ENCODE measurements at places on chromosomes 13 and 19.

DNA sequence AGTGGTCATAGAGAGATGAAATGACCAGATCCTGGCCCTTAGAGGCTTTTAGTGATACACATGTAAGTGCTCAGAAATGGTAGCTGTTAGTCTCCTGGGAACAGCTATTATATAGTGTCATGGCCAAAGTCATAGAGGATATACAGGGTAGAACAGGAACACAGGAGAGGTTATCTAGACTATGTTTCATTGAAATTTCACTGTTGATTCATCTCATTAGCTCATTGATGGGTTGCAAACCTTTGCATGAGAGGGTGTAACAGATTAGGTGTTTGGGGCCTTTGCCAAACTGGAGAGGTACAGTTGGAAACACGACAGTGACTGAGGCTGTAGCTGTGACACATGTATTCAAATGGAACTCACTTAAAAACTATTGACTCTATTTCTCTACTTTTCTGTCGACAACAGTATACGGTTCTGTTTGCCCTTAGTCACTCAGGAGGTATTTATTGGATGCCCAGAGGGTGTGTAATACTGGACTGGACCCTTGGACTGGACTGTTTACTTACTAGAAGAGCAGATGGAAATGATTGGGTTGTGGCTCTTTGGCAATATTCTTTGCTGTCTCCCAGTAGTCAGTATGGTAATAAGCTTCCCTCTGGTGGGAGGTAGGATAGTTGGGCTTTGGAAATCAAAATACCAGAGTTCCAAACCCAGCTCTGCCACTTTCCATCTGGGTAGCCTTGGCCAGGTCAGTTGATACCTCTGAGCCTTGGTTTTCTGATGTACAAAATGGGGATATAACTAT lies 29.8 kb downstream of the ARHGAP35 start:
- peak; percentile 92 for DNase-seq

- no peak for DNase-seq
Measured at GRCh38 chr13:34931572-34931971, 10.5 kb upstream of the NBEA start.

DNA sequence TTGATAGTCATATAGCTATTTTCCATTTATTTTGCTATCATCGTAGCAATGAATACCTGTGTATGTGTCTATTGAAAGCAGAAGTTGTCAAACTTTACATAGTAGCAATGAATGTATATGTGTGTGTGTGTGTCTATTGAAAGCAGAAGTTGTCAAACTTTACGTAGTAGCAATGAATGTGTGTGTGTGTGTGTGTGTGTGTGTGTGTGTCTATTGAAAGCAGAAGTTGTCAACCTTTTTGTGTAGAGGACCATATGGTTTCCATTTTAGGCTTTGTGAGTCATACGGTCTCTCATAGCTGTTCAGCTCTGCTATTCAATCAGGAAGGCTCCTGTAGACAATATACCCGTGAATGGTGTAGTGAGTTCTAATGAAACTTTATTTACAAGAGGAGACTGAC lies 20.8 kb downstream of the NLRP4 start:
- DNase-seq, result no peak

- DNase-seq, result peak; percentile 85
Measured at GRCh38 chr19:38387550-38388348, at the start of gene GGN. GGN (minus strand) TSS chr19:38388034; CDS start chr19:38387261, 773 bp downstream.

DNA sequence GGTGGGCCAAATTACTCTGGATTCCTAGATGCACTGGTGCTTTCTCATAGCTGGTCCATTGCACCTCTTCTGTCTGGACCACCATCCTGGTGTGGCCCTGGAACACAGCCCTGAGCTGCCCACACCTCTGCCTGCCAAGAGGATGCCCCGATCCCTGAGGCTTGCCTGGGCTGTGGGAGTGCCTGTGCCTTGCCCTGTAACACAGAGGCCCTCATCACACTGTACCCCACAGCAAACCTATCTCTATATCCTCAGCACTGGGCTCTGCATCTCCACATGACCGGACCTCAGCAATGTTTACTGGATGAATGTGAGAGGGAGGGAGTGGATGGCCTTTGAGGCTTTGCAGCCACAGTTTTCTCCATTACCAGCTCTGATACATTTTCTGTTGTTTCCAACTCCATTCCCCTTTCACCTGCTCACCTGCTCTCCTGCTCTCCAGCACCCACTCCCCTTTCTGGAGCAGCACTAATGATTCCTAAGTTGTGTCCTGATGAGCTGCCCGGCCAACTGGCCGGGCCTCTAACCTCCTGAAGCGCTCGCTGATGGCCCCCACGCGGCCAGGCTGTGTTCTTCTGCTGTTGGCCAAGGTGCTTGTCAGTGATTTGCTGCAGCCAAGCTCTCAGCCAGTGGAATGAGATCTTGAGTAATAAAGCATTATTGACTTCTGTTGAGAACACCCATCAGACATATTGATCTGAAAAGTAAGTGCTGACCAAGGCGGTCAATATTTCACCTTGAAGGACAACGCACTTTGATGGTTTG lies 232.6 kb downstream of the TEX29 start:
- DNase-seq, result no peak

All from AG09319 (cell line).